ENCODE measurements at places on chromosomes 11 and 22. TPM values are rescaled to one million over a fixed set of nuclear protein-coding genes. Genes with fewer than 3 reads are reported as not detected.

DNA sequence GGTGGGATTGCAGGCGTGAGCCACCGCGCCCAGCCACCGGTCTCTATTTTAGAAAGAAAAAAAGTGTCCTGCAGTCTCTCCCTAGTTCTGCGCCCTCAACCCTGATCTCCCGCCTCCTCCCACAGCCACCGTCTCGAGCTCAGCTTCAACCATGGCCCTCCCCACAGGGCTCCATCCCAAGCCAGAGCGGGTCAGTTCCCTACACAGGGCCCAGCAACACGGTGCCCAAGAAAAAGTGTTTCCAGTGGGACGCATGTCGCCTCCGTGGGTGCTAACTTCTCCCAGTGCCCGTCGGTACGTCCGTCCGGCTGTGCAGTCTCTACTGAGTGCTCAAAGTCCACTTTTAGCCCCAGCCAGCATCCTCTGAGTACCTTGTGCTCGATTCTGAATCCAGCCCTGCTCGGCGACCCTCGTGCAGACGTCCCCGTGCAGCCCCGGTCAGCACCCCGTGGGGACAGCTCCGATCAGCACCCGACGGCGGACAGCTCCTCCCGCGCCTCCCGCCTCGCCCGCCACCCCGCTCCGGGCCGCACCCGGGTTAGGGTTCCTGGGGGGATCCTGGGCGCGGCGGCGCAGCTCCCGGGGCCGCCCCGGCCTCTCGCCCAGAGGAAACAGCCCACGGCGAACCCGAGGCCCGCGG, 657 bp upstream of the MAPK8IP2 start:
- peak; percentile 66 for DNase-seq

DNA sequence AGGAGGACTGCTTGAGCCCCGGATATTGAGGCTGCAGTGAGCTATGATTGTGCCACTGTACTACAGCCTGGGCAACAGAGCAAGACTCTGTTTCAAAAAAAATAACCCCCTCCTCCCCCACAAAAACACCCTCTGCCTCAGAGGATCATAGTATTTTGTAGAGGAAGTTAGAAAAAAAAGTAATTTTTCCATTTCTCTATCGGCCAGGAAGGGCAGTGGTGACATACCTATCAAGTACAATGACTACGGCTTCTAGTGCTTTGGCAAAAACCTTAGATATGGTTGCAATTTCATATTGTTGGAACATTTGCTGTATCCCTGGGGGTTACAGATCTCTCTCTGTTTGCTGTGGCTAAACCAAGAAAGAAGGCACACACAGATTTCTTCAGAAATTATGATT, 28.9 kb downstream of the C2CD3 start:
- no peak for DNase-seq

DNA sequence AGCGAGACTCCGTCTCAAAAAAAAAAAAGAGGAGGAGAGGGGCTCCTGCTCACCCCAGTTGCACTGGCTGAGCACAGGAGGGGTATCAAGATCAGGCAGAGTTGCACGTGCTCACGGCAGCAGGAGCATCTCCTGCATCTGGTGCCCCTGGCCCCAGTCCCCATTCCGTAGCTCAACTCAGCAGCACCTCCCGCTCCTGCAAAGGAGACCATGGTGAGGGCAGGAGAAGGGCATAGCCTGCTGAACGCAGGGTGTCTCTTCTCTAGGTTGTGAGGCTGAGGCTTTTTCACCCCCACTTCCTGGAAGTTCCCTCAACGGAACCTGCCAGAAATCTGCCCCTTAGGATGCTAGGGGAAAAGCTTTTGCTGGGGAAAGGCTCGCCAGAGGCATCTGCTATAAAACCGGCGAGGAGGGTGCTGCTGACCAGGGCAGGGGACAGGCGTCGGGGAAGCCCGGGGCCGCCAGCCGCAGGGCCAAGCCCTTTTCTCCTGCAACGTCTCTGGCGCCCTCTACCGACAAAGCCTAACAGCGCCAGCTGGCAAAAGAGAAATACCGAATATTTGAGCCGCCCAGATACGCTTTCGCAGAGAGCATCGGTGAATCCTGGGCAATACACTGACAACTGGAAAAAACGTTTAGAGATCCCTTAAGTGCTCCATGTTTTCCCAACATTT, 1.0 kb upstream of the PPP6R2 start:
- peak; percentile 87 for DNase-seq

GRCh38 chr11:34145073-34145472, 39.6 kb downstream of the NAT10 start:
- no peak for DNase-seq

DNA sequence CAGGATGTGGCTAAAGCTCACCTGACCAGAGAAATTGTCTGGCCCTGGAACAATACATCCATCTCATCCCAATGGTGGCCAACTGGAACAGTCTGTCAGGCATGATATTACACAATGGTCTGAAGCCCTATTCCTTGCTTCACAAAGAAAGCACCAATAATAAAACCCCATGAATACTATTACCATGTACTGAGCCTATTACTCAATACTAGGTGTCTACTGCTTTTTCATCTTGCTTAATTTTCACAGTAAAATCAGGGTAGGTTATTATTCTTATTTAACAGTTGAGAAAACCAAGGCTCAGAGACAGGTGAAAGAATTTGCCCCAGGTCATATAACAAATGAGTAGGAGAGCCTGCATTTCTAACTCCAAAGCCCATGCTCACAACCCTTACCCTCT, 68.9 kb upstream of the CAPRIN1 start:
- DNase-seq, result peak; percentile 47

- DNase-seq, result peak; percentile 80
Measured at GRCh38 chr22:37501610-37502341, 15.6 kb upstream of the MFNG start.

DNA sequence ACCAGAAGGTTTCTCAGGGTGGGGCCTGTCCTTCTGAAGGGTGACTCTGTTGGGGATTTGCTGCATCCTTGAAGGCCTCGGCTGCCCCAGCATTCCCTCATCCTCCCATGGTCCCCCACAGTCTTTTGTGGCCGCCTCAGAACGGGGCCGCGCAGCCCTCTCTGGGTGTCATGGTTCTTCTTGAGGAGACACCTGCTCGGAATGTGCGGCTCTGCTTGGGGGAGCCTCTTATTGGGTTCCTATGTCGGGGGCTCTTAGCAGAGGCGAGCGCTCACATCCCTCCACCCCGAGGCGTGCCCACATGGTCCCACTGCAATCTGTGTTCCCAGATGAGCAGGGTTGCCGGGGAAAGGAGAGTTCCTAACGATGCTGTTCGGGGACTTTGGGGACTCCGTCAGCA, 1008.4 kb downstream of the BRD1 start:
- peak; percentile 34 for DNase-seq

OOSP4B gene
- not detected for total RNA-seq

FREY1 gene
- total RNA-seq, result 3.2 TPM

Data from breast epithelium (tissue), 4 donors.